ENCODE measurements at places on chromosomes 13 and 19.

- DNase-seq, result no peak
Observed at GRCh38 chr19:6765738-6766356, 1.4 kb downstream of the SH2D3A start.

DNA sequence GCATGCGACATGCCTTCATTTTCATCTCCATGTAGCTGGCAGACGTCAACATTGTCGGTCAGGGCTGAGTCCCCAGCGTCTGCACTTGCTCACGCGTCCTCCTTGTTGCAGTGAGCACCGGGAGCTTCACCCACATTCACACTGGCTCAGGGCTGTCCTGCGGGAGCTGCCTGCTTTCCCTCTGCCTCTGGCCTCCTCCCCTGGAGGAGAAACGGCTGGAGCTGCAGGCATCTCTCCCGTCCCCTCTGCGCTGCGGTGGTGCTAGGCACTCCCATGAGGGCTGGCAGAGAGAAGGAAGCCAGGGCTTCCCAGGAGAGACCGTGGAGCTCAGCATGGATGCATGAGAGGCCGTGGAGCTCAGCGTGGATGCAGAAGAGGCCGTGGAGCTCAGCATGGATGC, 18.4 kb upstream of the TMEM255B start:
- DNase-seq, result no peak

DNA sequence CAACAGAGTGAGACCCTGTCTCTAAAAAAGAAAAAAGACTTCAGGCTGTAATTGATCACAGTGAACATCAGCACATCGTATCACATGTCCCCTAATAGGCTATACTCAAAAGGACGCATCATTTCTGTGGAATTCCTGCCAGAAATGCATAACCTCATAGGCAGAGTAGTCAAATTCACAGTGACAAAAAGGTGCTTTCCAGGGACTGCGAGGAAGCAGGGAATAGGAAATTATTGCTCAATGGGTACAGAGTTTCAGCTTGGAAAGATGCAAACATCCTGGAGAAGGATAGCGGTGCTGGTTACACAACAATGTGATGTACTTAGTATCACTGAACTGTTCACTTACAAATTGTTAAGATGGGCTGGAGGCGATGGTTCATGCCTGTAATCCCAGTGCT, 41.1 kb upstream of the MRI1 start:
- no peak for DNase-seq

GRCh38 chr13:98273824-98274742, 97.0 kb upstream of the RNF113B start:
- no peak for DNase-seq

DNA sequence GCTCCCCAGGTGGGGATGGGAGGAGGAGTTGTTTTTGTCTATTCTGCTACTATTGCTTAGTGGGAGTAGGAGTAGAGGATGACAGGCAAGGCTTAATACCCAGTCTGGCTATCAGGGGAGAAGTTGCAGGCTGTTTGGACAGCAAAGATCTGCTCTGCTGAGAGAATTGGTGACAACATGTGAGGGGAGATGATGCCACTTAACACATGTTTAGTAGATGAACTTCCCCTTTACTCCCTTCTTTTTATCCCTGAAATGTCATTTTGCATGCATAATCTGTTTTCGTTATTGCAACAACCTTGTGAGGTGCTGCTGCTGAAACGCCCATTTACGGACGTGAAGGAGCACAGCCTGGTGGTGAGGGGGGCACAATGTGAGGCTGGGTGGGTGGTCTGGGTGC, 3.0 kb upstream of the CYP4F12 start:
- DNase-seq, result no peak

DNA sequence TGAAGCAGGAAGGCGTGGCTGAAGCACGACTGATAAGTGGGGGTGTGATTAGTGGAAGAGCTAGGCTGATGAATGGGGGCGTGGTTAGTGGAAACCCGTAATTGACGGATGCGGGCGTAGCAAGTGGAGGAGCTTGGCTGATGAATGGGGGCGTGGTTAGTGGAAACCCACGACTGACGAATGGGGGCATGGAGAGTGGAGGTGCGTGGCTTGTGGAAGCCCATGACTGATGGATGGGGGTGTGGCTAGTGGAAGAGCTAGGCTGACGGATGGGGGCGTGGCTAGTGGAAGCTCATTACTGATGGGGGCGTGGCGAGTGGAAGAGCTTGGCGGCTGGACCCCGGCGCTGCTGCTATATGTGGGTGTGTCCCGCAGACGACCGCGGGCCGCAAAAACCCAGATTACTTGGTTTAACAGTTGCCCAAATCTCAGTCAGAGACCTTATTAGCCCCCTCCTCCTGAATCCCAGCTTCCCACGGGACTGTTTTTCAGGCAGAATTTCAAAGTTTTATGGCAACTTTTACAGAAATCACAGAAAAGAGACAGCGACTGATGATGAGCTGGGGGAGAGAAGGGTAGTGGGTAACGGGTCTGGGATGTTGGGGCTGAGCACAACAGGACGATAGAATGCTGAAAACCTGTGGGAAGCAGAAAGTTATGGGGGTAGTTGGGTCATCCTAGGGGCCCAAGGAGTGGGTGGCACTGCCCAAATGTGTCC, 9.0 kb upstream of the MEIS3 start:
- DNase-seq, result no peak

DNA sequence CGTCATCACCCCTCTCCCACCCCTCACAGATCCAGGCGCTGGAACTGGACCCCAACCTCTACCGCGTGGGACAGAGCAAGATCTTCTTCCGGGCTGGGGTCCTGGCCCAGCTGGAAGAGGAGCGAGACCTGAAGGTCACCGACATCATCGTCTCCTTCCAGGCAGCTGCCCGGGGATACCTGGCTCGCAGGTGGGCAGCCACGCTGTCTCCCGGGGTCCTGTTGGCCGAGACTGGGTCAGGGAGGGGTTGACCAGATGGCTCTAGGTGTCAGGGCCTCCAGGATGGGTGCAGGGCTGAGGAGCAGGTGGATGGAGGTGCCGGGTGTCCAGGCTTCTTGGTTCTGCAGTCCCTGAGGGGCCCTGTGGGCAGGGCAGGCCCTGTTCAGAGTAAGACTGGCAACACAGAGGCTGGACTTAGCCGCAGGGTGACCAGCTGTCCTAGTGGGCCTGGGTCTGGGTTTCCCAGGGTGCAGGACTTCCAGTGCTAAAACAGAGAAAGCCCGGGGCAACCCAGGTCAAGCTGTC, 58.1 kb downstream of the MYH14 start:
- no peak for DNase-seq

GRCh38 chr13:29859971-29860370, 9.6 kb upstream of the UBL3 start:
- no peak for DNase-seq

GRCh38 chr19:9011875-9012274, 1.7 kb upstream of the MUC16 start:
- DNase-seq, result no peak

- DNase-seq, result no peak
Observed at GRCh38 chr13:29883941-29884518, 33.6 kb upstream of the UBL3 start.

DNA sequence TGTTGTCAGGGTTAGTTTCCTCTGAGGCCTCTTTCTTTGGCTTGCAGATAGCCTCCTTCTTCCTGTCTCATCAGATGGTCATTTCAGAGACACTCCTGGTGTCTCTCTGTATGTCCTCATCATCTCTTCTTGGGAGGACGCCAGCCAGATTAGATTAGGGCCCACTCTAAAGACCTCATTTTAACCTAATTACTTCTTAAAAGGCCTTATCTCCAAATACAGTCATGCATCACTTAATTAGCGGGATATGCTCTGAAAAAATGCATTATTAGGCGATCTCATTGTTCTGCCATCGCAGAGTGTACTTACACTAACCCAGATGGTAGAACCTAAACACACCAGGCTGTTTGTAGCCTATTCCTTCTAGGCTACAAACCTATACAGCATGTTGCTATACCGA, 89.0 kb downstream of the CDK8 start:
- no peak for DNase-seq

- no peak for DNase-seq
Observed at GRCh38 chr13:106520251-106521054, 15.0 kb downstream of the EFNB2 start.

DNA sequence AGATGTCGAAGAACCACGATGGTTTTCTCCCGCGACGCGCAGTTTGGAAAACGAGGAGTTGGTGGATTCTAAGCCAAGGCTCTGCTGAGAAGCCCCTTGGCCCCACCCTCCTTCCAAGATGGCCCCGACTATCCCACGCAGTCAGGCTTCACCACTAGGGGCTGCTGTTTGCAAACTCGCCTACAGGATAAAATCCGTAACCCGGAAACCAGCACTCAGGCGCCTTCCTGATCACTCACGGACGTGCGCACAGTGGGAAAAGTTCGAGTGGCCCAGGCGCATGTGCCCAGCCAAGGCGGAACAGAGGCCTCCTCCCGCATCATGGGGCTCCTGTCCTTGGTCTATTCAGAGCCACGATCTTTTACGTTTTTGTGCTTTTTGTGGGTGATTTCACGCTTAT, 19.2 kb upstream of the UQCR11 start:
- DNase-seq, result no peak

GRCh38 chr19:5314012-5314906, 26.4 kb downstream of the PTPRS start:
- DNase-seq, result no peak

DNA sequence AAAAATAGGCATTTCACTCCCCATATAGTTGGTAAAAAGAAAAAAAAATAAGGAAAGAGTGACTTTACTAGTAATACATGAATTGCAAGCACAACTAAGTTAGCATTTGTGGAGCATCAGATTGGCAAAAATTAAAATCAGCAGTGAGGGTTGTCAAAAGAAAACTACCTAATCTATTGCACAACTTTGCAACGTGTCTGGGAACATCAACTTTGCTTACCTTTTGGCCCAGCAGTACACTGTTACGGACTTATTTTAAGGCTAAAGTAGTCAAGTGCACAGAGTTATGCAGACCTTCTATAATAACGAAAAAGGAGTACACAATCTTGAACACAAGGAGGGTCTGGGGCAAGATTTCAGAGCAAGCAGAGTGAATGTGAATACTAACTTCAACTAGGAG, 102.6 kb downstream of the MIPEP start:
- no peak for DNase-seq

GRCh38 chr13:61086087-61086486, 329.6 kb downstream of the PCDH20 start:
- DNase-seq, result no peak

- no peak for DNase-seq
Observed at GRCh38 chr19:18333680-18334079, 6.7 kb upstream of the PGPEP1 start.

DNA sequence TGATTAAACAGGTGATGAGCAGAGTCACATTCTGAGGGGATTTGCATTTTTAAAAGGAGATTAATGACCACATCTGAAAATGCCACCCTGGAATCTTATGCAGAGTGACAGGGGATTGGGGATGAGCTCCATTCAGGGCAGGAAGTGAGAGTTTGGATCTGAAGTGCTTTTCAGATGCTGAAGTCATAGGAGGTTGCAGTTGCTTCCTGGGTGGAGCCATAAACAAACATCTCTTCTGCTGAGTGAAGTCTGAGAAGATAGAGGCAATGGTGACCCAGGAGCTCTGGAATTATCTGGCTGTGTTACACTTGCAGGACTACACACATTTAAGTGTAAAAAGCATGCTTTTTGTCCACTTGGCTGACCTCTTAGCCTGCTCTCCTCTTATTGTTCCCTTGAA, 51.4 kb upstream of the PSG8 start:
- no peak for DNase-seq

GRCh38 chr19:42693760-42694350, 46.4 kb downstream of the PSG3 start:
- DNase-seq, result no peak

- DNase-seq, result no peak
Observed at GRCh38 chr13:101529422-101529821, 76.9 kb downstream of the ITGBL1 start.

DNA sequence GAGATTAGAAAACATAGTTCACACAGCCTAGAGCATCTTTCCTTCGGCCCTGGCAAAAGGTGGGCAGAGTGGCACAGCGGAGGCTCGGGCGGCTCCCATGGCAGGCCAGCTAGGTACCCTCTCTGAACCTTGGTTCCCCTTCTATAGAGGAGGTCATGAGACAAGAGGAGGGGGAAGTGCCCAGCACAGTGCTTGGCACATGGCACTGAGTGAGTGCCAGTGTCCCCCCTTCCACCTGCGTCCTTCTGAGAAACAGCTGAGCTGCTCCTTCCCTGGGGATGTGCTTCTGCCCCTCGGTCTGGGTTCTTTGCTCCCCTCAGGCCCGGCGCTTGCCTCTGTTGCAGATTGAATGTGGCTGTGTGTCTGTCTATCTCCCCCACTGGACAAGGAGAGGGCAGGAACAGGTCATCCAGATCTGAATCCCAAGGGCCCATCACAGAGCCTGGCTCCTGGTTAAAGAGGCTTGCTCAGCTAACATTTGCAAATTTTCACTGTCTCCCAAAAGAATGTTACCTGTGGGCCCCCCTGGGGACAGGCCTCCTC, 165.6 kb downstream of the USP12 start:
- no peak for DNase-seq

GRCh38 chr19:9939301-9939913, 3.1 kb upstream of the OLFM2 start:
- no peak for DNase-seq

DNA sequence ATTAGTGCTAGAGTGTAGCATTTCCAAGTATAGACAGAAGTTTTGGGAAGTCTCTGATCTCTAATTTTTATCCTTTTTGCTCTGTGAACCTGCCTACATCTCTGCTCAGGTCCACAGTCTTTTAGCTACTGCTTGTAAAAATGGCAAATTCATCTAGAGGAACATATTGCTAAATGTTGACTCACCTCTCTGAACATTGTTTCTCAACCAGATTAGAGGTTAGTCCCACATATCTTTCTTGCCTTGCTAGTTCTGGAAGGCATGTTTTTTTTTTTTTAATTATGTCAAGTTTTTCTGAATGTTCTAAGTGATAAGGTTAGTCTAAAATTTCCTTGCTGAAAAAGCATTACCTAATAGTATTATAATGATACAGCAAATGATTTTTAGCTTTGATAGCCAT, 2889.6 kb upstream of the PCDH20 start:
- no peak for DNase-seq

GRCh38 chr13:92150606-92151005, 752.2 kb downstream of the GPC5 start:
- DNase-seq, result no peak

- no peak for DNase-seq
Observed at GRCh38 chr19:41601771-41602170, 25.1 kb downstream of the CEACAM4 start.
